RWPE2 (cell line): ENCODE measurements at places on chromosomes 2 and 18.

GRCh38 chr2:43225093-43225787 lies 1.2 kb downstream of the ZFP36L2 start:
- peak overlapping the region; percentile 97 for H3K27ac ChIP-seq
- H3K4me3 ChIP-seq = peak overlapping the region; percentile 85
- H3K27me3 ChIP-seq = no peaks in the 10 kb centered on the region
- peaks cover 42% of the 10 kb centered on the region for H3K36me3 ChIP-seq

GRCh38 chr2:30678410-30679137 lies 128.7 kb downstream of the CAPN13 start:
- no peaks in the 10 kb centered on the region for H3K36me3 ChIP-seq
- no peak overlapping the region for H3K27ac ChIP-seq
- no peaks in the 10 kb centered on the region for H3K27me3 ChIP-seq
- H3K4me1 ChIP-seq = no peaks in the 10 kb centered on the region
- DNase-seq = no peak
- no peak overlapping the region for H3K4me3 ChIP-seq

DNA sequence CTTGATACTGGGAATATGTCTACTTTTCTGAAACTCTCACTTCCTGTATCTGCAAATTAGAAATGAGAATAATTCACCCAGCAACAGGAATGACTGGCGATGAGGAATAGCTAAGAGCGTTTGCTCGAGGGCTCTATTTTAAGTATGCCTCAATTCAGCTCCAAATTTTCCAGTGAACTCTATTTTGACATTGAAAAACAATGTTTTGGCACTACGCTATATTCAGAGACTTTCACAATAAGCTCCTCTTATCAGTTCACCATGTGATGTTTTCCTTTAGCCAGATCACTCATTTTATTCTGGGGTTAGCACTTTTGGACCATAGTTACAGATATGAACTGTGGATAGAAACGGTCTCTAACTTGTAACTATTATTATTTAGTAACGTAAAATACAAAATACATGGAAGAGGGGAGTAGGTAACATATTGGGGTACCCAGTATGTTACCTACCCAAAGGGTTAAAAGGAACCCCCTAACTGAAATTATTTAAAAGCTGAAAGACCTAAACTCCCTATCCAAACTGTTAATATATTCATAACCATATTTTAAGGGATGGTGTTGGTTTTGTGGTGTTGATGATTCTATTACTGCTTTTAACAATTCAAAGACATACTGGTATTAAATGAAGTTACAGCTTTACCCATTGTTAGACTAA lies 28.1 kb downstream of the SLC40A1 start:
- H3K4me1 ChIP-seq = peaks cover 16% of the 10 kb centered on the region
- H3K27ac ChIP-seq = no peak overlapping the region
- H3K4me3 ChIP-seq = no peak overlapping the region
- no peaks in the 10 kb centered on the region for H3K36me3 ChIP-seq

GRCh38 chr2:137250401-137250800 lies 485.1 kb downstream of the THSD7B start:
- H3K4me3 ChIP-seq = no peak overlapping the region
- H3K27me3 ChIP-seq = no peaks in the 10 kb centered on the region
- H3K27ac ChIP-seq = no peak overlapping the region
- H3K36me3 ChIP-seq = no peaks in the 10 kb centered on the region
- DNase-seq = no peak

DNA sequence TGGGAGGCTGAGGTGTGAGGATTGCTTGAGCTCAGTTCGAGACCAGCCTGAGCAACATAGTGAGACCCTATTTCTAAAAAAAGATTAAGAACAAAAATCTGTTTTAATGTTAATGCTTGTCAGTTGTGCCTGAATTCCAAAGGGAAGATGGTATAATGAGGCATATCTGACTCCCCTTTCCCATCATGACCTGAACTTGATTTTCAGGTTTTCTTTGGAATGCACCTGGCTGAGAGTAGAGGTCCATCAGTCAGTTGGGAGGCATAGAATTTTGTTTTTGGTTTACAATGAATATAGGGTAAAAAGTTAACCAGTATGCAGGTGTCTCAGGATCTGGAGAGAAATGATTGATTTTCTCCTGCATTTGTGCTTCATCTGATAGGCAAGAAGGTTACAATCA lies 20.4 kb downstream of the RPIA start:
- H3K4me1 ChIP-seq = peaks cover 10% of the 10 kb centered on the region
- DNase-seq = no peak
- no peak overlapping the region for H3K27ac ChIP-seq
- no peak overlapping the region for H3K4me3 ChIP-seq
- no peaks in the 10 kb centered on the region for H3K27me3 ChIP-seq
- no peaks in the 10 kb centered on the region for H3K36me3 ChIP-seq

DNA sequence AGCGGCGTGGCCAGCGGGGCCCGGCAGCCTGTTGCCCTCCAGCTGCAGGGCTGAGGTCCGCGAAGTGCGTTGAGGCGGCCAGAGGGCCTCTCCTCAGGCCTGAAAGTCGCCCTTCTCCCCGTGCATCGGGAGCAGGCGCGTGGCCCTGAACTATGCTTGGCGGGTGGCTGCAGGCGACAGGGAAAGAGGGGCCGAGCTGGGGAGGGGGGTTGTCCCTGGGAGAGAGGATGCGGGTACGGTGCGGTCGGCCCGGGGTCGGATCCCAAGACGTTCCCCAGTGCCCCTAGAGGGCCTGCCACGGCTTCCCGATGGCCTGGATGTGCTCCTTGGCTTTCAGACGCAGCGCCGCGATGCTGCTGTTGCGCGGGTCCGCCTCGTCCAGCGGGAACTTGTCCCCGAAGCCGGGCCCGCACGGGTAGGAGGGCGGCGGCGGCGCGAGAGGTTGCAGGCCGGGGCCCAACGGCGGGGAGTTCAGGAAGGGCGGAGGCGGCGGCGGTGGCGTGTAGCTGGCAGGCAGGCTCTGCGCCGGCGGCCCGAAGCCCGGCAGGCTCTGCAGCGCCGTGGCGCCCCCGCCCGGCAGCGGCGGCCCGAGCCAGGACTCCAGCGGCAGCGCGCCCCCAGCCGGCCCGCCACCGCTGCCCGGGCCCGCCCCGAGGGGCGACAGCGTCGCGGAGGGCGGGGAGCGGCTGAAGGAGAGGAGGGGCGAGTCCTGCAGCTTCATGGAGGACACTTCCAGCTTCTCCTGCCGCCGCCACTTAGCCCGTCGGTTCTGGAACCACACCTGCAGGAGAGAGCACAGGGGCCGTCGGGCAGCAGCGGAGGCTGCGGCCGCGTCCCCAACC lies 4.3 kb downstream of the RAX start:
- H3K4me1 ChIP-seq = no peaks in the 10 kb centered on the region
- H3K36me3 ChIP-seq = no peaks in the 10 kb centered on the region
- no peak overlapping the region for H3K4me3 ChIP-seq
- H3K27ac ChIP-seq = no peak overlapping the region
- no peak for DNase-seq

GRCh38 chr18:59056706-59057492 lies 82.8 kb upstream of the SEC11C start:
- no peak for DNase-seq
- H3K4me3 ChIP-seq = no peak overlapping the region
- H3K27ac ChIP-seq = no peak overlapping the region
- no peaks in the 10 kb centered on the region for H3K27me3 ChIP-seq
- no peaks in the 10 kb centered on the region for H3K4me1 ChIP-seq

DNA sequence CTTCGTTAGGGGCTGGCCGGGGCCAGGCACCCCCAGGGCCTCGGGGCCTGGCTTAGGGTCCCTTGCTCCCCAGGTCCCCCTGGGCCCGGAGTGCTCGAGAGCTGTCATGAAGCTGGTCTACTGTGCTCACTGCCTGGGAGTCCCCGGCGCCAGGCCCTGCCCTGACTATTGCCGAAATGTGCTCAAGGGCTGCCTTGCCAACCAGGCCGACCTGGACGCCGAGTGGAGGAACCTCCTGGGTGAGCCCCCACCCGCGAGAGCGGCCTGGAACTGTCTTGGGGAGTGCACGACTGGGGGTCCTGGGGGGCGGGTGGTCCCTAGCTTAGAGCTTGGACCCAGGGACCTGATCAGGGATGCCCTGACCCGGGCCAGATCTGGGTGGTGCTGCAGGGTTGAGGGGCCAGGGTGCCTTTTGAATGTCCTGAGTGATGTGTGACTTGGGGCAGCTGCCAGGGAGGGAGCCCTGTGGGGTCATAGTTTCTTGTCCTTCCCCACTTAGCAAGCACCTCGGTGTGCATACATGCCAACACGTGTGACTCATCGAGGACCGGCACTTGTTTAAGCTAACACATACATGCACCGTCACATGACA lies 27.9 kb downstream of the GPC1 start:
- no peaks in the 10 kb centered on the region for H3K4me1 ChIP-seq
- H3K27me3 ChIP-seq = no peaks in the 10 kb centered on the region
- no peak overlapping the region for H3K4me3 ChIP-seq
- DNase-seq = peak; percentile 66
- peaks cover 46% of the 10 kb centered on the region for H3K36me3 ChIP-seq
- H3K27ac ChIP-seq = no peak overlapping the region

GRCh38 chr2:59585655-59586054 lies 967.8 kb downstream of the BCL11A start:
- H3K27me3 ChIP-seq = no peaks in the 10 kb centered on the region
- H3K4me3 ChIP-seq = no peak overlapping the region
- H3K4me1 ChIP-seq = no peaks in the 10 kb centered on the region
- no peak for DNase-seq

DNA sequence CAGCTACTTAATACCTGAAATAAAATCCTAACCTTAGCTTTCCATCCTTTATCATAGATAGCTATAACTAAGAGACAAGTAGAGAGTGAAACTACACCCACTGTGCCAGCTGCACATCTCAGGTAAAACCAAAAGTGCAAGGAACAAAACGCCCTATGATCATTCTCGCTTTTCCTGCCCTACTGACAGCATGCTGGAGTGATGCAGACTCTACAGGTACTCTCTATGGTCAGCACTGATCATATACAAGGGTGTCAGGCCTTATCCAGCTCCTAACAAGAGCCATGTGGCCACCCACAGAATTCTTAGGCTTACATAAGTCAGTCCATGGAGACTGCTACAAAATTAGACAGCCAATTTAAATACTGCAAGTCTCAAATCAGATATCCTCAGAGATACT lies 45.6 kb downstream of the REV1 start:
- H3K4me3 ChIP-seq = no peak overlapping the region
- H3K36me3 ChIP-seq = peaks cover 81% of the 10 kb centered on the region
- DNase-seq = no peak
- H3K4me1 ChIP-seq = peaks cover 22% of the 10 kb centered on the region

DNA sequence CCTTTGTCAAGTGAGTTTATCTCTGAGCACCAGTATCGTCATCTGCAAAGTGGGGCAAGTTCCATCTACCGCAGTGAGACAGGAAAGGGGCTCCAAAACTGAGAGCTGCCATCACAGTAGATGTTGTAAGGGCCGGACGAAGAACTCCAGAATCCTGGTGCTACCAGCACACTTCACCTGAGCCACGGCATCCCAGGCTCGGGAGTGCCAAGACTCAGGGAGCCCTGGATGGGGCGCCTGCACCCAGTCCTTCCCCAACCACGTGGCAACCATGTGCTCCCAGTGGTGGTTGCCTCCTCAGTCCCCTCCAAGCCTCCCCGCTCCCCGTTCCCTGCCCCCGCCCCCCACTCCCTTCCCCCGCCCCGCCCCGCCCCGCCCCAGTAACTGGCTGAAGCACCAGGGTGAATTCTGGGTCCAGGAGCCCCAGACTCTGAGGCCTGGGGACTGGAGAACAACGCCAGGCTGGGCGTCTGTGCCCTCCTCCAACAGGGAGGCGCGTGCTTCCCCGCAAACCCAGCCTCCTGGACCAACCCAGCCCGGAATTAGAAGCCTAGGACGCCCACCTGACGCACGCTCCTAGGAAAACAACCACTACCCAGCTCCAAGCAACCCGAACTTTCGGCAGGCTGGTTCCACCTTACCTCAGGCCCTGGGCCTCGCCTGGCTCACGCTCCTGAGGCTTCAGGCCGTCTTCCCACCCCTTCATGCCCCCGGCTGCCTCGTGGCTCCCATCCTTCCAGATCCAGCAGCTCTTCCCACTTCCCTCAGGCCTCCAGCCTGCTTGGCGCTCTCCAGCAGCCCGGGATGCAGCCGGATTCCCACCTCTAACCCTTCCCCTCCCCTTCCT lies 67.6 kb downstream of the LAMA3 start:
- H3K4me3 ChIP-seq = no peak overlapping the region
- peaks cover 7% of the 10 kb centered on the region for H3K36me3 ChIP-seq
- DNase-seq = no peak
- H3K27ac ChIP-seq = no peak overlapping the region
